ENCODE measurements at places on chromosomes 2 and 18.

GRCh38 chr2:33903215-33903614, 304.1 kb upstream of the FAM98A start:
- no peak for DNase-seq

- no peak for DNase-seq
Measured at GRCh38 chr18:47397671-47398319, 146.3 kb upstream of the SKOR2 start.

DNA sequence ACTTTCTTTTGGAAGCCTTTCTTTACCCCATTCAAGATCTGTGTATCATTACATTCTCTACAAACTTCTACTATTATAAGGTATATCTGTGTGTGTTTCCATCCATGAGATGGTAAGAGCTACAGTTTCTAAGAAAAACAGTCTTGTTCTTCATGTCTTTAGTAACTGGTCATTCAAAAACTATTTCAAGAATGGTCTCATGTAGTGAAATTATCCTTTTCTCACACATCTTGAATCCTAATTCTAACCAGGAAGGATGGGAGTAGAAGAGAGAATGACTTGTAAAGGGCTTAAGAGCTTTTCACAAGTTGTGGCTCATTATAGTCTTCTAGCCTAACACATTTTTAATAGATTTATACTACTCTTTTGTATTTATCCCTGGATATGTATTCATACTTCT, 47.3 kb downstream of the ROCK1 start:
- no peak for DNase-seq

DNA sequence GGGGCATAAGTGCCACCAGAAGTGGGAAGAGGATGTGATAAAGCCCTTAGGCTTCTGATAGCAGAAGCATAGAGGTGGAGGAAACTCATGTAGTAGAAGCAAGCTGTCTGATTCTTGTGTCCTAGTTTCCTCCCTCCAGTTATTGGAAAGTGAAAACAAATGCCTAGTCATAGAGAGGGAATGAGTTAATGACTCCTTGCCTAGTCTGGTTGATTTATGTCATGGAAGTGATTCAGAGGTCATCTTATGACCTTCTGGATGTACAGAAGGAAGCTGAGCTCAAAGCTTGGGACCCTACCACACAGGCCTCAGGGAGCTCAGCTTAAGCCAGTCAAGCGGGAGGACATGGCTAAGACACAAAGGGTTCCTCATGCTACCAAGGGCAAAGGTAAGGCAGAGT, 232.2 kb downstream of the THSD7B start:
- DNase-seq: no peak

DNA sequence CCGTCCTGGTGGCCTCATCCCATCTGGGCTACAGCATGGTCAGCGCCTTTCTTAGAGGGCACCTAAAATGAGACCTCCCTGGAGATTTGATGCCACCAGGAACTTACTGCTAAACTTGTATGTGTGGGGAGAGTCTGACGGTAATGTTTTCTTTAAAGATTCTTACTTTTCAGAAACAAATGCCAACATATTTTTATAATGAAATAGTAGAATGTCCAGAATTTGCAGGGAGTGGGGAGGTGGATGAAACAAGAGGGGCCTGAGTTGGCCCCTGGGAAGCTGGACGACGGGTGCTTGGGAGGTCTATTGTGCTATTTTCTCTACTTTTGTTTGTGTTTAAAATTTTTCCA, 118.8 kb upstream of the CTDP1 start:
- DNase-seq: no peak

DNA sequence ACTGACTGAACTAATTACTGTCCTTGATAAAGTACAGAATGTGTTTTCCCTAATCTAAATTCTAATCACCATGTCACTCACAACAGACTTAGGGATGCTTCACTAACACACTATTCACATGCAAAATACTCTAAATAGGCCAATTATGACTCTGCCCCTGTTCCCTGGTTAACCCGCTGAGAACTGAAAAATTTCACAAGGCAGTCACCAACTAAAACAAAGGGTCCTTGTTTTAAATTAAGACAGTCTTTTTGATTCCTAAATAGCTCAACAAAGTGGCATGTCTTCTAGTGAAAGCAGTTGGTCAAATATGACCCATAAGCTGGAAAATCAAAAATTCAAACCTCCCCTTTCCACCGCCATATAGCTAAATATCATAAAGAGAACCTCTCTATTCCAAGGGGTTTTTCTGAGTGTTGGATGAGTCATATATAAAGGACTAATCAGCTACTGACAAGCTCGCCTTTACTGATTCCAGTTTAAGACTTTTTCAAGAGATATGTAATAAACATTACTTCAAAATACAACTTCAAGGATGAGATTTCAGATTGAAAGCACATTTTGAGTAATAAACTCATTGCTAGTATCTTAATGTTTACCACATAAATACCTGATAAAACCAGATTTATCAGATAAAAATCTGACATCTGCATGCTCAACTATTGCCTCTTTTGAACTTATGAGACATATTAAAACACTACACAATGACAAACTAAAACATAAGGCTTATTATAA, 235.8 kb downstream of the TCF4 start:
- no peak for DNase-seq

- DNase-seq: no peak
Measured at GRCh38 chr2:43136876-43137275, 89.5 kb downstream of the ZFP36L2 start.

DNA sequence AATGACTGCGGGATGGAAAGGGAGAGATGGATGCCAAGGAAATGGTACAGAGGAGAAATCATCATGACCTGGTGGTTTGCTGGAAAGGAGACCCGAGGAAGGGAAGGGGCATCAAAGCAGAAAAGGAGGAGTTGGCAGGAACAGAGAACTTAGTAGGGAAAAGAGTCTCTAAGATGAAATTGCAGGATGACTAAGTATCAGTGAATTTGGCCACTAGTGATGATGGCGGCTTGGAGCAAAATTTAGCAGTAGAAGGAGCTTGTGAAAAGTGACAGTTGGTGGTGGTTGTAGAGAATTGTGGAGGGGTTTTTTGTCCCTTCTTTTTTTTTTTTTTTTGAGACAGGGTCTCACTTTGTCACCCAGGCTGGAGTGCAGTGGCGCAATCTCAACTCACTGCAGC, 10.1 kb downstream of the METAP1D start:
- no peak for DNase-seq

DNA sequence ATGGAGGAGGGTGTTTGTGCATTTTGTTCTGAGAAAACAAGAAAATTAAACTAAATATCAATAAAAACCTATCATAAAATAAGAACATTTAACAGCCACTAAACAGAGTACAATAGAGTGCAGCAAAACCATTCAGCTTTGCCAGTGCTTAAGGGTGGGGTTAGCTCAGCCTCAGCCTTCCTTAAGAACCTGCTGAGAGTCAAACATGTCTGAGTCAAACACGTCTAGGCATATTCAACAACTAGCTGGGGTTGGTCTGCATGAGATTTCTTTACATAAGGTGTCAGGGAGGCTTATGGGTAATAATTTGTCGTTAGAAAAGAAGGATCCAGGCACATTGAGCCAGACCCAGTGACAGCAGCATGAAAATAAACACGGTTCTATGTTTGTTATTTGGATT, 298.2 kb downstream of the SP3 start:
- DNase-seq: no peak

GRCh38 chr18:12423393-12423792, 15.7 kb downstream of the PRELID3A start:
- no peak for DNase-seq

DNA sequence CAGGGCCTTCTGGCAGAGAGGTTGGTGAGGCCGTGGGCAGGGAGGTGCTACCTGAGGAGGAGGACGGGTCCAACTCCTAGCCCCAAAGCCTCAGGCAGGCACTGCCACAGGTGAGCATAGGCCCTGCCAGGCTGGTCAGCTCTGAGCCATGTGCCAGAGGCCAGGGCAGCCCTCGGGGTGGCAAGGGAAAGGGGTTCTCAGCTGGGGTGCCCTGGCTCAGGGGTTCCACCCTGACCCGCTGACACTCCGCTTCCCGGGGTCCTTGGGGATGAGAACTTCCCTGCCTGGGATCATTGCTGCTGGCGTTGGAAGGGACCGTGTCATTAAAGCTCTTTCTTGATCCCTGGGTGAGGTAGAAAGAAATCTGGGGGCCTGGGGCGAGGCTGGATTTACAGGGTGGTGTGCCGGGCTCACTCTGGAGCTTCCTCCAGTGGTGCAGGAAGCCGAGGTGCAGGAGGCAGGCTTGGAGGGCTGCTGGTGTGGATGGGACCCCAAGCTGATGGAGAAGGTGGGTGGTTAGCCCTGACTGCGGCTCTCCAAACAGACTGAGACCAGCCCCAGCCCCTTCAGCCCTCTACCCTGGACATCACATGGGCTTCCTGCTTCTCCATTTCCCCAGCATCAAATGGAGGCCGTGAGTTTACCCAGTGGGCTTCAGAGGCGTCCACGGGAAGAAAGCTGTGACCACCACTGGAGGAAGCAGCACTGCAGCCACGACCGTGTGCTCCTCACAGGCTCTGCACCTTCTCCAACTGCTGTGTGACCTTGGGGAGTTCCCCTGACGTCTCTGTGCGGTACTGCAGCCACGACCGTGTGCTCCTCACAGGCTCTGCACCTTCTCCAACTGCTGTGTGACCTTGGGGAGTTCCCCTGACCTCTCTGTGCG, 295.2 kb downstream of the NDUFA10 start:
- DNase-seq: no peak

DNA sequence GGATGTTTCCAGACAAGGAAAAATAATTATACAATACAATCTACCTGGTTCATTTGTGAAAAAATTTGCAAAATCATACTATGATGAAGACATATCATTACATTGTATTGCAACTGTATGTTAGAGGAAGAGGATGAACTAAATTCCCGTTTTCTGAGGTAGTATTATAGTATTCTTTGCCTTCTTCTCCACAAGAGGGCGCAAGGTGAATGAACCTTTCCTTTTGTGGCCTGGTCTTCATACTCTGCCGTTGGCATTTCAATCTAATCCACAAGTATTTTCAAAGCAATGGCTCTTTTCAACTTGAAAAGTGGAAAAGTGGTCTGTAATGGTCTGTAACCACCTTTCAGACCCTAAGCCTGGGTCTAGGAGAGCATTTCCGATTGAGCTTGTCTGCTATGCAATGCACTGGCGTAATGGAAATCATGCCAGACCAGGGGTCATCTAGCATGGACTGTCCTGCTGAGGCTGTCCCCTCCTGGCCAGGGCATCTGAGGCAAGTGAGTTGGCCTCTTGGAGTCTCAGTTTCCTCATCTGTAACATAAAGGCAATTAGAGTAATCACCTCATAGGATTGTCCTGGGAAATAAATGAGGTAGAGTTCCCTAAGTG, 30.8 kb upstream of the ZNF396 start:
- DNase-seq: no peak

DNA sequence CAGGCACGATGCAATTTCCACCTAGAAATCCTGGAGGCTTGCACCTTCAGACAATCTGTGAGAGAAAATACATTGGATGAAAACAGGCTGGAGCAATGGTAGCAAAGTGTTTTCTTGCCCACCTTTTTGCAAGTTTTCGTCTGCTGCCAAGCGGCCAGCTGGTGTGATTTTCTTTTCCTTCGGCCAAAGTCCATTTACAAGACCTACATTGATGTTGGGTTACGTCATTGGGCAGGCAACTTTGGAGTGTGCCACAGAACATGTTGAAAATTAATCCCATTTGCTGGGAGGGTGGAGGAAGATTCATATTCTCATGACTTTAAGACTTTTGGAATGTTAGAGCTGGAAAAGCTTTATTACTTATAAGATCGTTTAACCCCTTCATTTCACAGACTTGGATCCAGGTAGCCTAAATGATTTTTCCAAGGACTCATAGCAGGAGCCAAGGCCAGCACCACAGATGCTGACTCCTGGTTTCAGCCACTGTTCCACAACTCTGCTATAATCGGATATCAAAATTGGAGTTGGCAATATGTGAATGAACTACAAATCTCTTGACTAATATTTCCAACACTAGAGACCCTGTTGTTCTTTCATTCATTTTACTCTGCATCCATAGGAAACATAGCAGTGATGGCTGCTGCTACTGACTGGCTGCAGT, 352.1 kb downstream of the RND3 start:
- DNase-seq: no peak

GRCh38 chr2:158488442-158489216, 31.9 kb downstream of the PKP4 start:
- no peak for DNase-seq

DNA sequence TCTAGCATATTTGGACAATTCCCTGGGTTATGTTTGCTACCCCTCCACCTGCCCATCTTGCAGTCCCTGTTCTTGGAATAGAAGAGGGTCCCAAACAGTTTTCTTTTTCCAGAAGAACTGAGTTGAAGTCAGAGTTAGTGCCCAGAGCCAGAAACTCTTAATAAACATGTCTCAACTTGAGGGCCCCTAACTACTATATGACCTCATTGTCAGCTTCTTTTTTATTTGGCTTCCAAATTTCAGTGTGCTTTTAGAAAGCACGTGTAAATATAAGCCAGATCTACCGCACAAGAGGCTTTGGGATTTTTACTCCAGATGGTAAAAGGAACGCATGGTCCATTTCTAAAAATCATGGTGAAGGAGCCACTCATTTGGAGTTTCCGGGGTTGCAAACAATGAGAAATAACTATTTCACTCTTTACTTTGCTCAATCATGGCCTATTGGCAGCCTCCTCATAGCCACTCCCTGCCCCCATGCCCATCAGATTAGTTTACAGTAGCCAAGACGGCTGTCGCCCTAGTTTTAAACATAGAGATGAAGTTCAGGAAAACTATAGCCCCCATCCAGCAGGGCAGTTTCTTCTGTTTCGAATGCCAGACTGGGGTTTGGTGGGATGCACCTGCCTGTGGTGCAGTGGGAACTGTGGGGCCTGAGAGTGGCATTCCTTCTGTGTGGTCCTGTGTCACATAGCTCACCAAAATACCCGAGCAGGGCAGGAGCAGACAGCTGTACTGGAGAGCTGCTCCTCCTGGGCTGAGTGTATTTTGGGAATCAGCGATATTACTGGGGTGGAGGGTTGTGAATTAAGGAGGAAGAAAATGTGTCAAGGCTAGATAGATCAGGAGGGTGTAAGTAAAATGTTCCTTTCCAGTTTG, 1.7 kb downstream of the MAPRE3 start:
- no peak for DNase-seq
